ENCODE measurements at places on chromosomes 3 and 15.
A peak's percentile ranks its signal among the peaks of the same experiment; 100 is the strongest.

DNA sequence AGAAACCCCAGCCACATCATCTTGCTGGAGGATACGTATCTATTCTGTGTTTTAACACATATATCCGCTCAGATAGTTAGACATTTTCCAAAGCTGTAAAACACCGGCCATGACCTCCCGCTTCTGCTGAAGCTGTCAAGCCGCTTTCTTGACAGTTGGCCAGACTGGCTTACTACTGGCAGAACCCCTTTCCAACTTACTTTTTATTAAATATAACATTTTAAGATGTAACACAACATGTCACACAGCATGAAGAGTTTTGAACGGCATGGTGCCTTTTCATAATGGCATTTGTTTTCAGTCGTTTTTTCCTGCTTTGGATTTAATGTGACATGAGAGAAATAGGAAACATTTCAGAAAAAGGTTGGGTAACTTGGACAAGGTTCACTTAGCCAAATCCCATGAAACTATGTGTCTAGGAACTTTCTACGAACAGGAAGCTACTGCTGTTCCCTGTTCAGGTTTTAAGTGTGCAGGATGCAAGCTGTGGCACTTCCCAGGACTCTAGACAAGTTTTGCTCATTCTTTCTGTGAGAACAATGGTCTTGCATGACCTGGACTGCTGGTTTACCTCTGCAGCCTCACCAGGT lies 281.4 kb downstream of the THSD4 start:
- no peak for DNase-seq

DNA sequence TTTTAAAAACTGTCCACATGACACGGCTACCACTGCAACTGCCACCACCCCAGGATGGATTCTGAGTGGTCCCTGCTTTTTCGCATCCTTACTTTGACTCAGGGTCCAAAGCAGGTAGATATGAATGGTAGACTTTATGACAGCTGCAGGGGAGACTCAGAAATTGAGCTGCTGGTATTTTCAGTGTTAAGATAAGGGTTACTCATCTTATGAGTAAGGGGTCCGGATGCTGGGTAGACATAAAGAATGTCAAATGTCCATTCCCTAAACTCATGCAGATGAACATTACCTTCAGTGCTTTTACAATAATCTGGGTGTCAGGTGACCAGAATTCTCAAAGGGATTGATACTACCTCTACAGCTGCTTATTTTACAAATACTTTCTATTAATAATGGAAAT lies 25.9 kb upstream of the BBX start:
- DNase-seq: no peak

- DNase-seq: no peak
Measured at GRCh38 chr3:143928056-143928455, 43.6 kb upstream of the DIPK2A start.

DNA sequence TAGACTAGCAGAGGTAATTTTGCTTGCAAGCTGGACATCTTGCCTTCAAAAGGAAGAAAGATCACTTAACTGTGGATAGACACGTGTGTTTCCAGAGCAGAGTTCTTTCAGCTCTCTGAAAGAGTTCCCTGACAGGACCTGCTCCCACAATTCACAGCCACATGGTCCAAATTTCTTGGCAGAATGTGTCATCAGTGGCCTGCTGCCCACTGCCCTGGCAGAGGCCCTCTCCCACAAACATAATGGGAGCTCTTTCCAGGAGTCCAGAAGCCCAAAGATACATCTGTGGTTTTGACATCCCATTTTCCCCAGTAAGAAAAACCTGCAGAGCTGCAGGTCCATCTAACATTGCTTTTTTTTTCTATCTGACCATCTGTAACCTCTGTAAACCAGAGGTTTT lies 48.3 kb downstream of the SERPINI1 start:
- peak; percentile 46 for DNase-seq

GRCh38 chr15:63858881-63859280 lies 25.1 kb upstream of the HERC1 start:
- DNase-seq: no peak

- no peak for DNase-seq
Measured at GRCh38 chr3:162138509-162138908, 641.9 kb downstream of the OTOL1 start.
